Cardiac ventricle fibroblast (primary cell): ENCODE measurements at places on chromosomes 4 and X. TPM values are rescaled to one million over a fixed set of nuclear protein-coding genes. Genes with fewer than 3 reads are reported as not detected.

Gene CTAG2
- not detected in 2 replicates for total RNA-seq

Gene HERC3
- 5.5 and 10.2 TPM in 2 replicates for total RNA-seq

Gene STBD1
- total RNA-seq: 2.4 and 7.1 TPM in 2 replicates

Gene USP17L24
- not detected in 2 replicates for total RNA-seq

Gene S100G
- total RNA-seq: not detected in 2 replicates
